ENCODE measurements at places on chromosomes 16 and 17. TPM values are rescaled to one million over a fixed set of nuclear protein-coding genes. Genes with fewer than 3 reads are reported as not detected.

CLDN7 gene
- 286 TPM for total RNA-seq

MT1A gene
- not detected for total RNA-seq

HBQ1 gene
- not detected for total RNA-seq

DNA sequence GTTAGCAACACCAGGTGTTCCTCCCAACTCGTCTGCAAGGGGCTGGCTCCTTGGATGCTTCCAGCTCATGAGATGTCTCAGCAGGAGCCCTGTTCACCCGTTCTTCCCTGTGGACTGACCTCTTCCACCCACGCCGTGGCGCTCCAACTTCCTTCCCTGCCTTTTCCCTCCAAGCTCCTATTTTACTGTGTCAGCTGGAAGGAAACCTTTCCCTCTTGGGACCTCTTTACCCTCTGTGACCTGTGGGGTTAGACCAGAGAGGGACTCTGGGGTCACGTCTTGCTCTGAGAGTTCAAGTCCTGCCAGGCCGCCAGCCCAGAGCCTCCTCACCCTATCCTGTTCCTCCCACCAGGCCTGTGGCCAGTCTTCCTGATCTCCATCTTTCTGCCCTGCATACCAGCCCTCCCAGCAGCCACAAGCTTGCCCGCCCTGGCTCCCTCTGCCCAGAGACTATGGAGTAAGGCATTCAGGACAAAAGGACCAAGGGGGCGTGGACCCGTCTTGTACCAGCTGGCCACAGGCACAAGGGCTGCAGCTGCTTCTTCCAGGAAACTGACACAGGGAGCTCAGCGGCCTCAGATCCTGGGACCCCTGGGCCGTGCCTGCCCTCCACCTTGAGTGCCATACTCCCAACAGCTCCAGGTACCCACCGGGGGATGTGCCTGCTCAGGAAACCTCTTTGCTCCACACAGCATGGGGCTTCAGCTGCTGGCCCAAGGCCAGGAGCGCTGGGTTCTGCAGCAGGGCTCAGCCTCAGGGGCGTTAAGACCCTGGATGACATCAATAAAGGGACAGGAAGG, 3.0 kb downstream of the PAQR4 start:
- DNase-seq: no peak

GRCh38 chr16:47884116-47884725, 271.6 kb downstream of the ABCC12 start:
- no peak for DNase-seq

- no peak for DNase-seq
These were observed 115.4 kb downstream of the AXIN2 start for GRCh38 chr17:65446043-65446442.

Data from HCT116 (cell line).